ENCODE measurements at places on chromosomes 1 and 21.

- DNase-seq = no peak
These were observed 103.8 kb downstream of the IER5 start for GRCh38 chr1:181192316-181192715.

DNA sequence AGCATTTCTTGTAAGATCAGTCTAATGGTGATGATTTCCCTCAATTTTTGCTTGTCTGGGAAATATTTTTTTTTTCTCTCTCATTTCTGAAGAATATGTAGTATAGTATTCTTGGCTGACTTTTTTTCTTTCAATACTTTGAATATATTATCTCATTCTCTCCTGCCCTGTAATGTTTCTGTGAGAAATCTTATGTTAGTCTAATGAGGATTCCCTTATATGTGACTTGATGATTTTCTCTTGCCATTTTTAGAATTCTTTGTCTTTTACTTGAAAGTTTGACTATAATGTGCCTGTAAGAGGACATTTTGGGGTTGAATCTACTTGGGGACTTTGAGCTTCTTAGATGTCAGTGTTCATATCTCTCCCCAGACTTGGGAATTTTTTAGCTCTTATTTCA is 40.0 kb upstream of the PCBP3 start:
- no peak for DNase-seq

DNA sequence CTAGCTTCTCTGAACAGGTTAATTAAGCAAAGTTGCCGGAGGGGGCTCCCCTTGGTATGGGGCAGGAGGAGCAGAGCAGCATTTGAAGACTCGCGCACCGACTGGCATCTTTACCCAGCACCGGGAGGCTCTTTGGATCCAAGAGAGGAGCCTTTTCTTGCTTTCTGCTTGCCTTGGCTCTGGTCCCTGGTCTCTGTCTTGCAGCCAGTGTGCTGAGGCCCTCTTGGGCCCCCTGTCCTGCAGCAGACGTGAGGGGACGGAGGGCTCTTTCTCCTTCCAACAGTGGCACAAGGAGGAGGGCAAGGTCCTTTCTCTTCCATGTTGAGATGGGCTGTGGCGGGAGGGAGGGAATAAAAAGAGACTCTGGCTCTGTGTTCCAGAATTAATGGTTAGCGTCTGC is 45.6 kb downstream of the ZBTB18 start:
- no peak for DNase-seq

GRCh38 chr1:229554886-229555621 is 3.5 kb downstream of the ABCB10 start:
- DNase-seq = no peak

GRCh38 chr1:78491451-78492071 is 787 bp downstream of the PTGFR start:
- DNase-seq = no peak

DNA sequence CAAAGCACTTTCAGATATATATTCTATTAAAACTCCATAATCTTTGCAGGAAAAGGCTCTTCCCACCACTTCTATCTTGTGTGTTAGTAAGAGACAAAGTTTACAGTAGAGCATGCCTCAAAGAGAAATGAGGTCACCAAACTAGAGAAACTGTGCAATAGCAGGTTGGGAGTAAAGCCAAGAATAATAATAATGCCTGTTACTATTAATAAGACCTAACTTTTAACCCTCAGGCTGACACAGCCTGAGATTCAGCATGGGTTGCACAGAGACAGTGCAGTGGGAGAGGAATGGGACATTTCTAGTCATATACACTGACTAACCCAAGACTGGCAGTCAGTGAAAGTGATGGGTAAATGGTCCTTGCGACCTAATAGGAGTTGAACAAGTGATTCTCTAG is 320.2 kb upstream of the NFIA start:
- no peak for DNase-seq

- DNase-seq = no peak
These were observed 30.3 kb upstream of the CLIC4 start for GRCh38 chr1:24714859-24715520.

DNA sequence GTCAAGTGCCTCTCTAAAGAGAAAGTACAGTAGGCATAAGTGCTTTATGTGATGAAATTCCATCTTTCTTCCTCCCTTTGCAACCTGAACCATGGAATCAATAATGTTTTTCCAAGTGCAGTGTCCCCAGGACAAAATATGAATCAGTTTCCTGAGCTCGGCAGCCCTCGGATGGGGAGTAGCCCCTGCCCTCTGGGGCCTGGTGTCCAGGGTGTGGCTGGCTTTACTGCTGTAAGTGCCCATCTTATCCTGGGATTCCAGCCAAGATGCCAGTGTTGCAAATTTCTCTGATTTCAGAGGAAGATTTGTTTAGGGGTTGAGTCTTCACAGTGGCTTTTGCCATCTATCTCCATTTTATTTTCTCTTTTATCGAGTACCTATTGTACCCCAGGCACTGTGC is 40.5 kb upstream of the SRP9 start:
- DNase-seq = no peak

DNA sequence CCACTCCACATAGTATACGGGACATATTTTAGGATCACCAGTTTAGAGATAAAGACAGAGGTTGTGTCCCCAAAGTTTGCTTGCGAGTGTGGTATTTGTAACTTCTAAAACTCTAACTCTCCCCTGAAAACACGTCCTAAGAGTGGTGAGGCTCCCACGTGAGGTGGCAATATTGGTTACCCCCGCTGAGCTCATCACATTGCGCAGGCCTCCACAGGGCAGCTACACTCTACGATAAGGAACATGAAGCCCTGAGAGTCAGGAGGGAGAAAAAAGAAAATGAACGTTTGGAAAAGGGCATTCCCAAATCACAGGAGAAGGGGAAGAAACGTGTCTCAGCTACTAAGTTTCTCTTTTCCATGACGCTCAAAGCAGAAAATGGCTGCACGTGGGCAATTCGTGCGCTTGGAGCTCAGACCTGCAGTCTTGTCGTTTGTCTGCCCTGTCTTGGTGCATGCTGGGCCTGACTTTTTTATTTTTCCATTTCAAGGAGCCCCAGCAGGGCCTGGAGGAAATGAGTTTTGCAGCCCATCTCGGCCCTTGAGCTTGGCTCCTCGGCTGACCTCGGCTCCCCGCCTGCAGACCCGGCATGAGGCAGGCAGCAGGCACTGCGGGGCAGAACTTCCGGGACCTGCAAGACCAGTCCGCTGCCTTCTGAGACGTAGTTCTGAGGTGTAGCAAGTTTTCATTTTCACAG is 25.7 kb downstream of the ERG start:
- no peak for DNase-seq

DNA sequence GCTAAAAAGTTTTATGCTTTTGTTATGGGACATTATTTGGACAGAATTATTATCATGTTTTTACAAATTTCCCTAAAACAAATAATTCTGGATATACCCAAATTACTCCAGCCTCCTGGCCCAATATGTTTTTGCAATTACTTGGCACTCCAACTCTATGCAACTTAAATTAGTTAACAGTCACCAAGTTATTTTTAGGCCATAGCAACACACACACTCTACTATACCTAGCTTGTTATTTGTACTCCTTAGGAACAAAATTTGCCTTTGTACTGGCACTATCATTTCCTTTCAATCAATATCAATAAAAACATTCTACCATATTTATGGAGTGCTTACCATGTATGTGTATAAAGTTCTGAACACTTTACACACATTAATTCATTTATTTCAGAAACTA is 7.7 kb downstream of the DUSP10 start:
- DNase-seq = no peak

GRCh38 chr1:186530109-186530508 is 69.2 kb upstream of the PDC start:
- no peak for DNase-seq

DNA sequence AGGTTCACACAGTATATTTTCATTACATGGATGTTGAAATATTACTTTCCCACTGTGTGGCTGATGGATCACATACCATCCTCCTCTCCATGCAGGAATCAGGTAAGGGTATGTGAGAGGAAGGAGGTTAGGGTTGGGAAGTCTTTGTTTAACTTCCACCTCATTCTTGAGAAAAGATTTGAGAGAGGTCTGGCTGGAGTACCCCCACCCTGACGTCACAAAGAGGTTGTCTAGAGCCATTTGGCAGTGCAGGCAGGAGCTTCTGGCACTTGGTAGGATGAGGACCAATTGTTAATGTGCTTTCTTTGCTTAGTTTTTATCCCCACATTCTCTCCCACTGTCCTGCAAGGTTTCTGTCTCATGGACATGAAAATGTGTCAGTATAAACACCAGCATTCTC is 356.6 kb downstream of the DSCAM start:
- no peak for DNase-seq

DNA sequence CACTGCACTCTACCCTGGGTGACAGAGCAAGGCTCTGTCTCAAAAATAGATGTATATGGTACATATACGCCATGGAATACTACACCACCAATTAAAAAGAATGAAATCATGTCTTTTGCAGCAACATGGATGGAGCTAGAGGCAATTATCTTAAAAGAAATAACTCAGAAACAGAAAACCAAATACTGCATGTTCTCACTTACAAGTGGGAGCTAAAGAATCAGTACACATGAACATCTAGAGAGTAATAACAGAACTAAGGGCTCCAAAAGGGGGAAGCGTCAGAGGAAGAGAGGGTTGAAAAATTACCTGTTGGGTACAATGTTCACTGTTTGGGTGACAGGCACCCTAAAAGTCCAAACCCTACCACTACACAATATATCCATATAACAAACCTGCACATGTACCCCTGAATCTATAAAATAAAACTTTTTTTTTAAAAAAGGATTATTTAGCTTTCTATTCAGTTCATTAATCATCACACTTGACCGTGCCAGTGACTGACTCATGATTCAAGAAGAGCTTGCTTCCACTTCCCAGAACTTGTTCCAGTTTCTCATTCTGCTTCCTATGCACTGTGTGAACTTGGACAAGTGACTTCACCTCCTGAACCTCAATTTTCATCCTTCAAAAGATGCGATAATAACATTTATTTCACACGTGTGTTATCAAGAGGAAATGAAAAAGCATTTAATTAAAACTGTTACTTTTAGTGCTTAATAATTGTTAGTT is 109.6 kb downstream of the PLPP3 start:
- no peak for DNase-seq

GRCh38 chr1:94240822-94241221 is 3.4 kb upstream of the ARHGAP29 start:
- DNase-seq = peak; percentile 47

- DNase-seq = peak; percentile 93
These were observed 52.3 kb downstream of the BCAR3 start for GRCh38 chr1:93629101-93630059.

- DNase-seq = no peak
These were observed 73.0 kb downstream of the CCDC18 start for GRCh38 chr1:93253516-93253915.

GRCh38 chr1:246151796-246152434 is 355.2 kb downstream of the SMYD3 start:
- no peak for DNase-seq

DNA sequence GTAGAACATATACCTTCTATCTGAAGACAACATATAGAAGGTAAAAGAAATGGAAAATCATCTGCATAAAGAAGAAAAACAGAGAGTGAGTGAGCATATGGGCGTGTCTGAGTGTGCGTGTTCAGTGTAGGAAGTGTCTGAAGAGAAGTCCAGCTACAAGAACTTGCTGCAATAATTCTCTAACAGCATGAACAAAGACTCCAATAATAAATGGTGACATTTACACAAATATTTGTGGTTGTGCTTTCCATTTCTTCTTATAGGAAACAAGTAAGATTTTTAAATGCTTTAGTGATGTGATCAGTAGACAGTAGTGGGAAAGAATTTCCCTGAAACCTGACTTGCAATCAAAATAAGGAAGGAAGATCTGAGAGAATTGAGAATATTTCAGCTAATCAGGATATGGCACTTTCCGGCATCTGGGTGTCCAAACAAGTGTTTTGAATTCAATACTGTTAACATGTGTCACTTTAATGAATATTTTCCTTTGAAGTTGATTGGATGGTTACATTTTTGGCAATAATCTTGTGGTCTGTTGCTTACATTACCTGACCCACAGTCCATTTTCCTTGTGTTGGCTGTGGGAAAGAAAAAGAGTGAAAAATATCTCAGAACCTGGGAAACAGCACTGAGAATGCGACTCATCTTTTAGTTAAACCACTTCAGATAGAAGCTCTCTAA is 154.0 kb downstream of the TGFB2 start:
- DNase-seq = no peak

GRCh38 chr1:102861247-102861646 is 247.1 kb downstream of the COL11A1 start:
- DNase-seq = no peak

DNA sequence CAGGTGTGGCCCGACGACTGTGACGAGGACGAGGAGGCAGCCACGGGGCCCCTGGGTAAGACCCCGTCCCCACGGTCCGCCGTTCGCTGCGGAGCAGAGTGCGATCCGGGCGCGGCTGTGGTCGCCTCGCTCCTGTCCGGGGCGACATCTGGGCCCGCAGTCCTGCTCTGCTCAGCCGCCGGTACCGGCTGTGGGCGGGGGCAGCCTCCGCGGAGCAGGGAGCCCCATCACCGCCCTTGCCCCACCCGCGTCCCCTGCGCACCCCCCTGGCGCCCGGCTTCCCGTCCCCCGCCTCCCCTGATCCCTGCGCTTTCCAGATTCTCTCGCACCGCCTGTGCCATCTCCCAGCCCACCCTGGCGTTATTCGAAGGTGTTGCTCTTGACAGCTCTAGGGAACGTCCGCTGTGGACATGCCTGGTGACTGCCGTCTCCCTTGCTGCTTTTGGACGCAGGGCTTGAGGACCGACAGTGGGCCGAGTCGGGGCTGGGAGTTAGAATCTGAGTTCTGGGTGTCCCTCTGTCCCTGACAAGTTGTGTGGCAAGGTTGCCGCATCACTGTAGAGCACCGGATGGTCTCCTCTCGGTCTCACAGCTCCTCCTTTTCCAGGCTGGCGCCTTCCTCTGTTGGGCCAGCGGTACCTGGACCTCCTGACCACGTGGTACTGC is 596 bp downstream of the TOR3A start:
- DNase-seq = peak; percentile 40

- no peak for DNase-seq
These were observed 184.3 kb downstream of the FAF1 start for GRCh38 chr1:50775740-50776139.

DNA sequence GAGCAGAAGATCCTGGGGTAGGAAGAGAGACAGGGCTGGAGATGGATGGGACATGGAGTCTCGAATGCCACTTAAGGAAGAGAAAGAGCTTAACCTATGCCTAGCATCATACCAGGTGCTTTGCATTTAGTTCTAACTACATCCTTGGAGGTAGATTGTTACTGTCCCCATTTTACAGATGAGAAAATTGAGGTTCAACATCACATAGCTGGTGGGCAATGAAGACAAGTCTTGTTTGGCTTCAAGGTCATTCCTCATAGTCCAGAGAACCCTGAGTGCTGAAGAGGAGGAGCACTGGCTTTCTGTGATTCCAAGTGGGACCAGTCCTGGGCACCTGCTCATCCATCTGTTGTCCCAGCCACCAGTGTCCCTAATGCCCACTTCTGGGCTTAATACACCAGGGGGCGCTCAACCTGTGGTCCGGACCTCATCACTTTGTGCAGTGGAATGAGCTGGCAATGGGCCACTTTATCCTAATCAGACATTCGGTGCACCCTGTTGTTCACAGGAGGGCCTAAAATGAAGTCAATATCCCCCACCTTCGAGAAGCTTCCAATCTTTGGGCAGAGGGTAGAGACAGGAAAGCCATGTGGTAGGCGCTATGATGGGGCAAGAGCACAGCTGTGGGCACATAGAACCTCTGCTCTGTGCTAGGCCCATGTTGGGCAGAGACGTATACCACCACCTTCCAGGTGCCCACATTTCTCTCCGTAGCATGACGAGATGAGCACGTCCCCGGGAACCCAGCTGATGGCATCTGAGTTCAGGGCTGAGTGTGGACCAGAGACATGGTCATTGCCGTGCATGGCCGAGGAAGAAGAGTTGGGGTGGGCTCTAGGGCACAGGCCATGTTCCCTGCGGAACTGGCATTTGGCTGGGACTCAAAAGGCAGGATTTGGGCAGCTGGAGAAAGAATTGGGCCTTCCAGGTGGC is 9.2 kb downstream of the RPS6KA1 start:
- no peak for DNase-seq

- DNase-seq = no peak
These were observed 40.1 kb downstream of the BCAR3 start for GRCh38 chr1:93641527-93641926.
